ENCODE measurements at places on chromosomes 1 and 21.

DNA sequence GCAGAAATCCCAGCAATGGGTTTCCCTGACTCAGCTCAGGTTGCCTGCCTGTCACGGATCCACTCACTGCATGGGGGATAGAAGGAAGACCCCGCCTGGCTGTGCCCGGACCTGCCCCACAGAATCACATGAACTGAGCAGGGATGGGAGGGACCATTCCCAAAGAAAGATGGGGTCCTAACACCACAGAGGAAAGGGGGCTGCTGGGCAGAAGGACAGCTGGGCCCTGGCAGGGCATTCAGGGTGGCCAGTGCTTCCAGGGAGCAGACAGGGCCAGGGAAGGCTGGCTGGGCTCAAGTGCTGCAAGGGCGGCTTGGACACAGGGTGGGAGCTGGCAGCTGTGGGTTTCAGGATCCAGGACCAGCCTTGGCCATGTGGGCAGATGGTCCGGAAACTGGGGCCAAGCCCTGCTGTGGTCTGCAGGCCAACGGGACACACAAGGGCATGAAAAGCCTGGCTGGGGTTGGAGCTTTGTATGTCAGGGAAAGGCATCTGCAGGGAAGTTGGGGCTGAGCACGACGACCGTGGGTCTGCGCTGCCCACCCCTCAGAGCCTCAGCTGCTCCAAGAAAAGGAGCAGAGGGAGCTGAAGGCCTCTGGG is 723.9 kb downstream of the PTPRU start:
- DNase-seq = no peak

GRCh38 chr1:17125756-17126237 is 6.5 kb upstream of the PADI2 start:
- DNase-seq = peak; percentile 78

DNA sequence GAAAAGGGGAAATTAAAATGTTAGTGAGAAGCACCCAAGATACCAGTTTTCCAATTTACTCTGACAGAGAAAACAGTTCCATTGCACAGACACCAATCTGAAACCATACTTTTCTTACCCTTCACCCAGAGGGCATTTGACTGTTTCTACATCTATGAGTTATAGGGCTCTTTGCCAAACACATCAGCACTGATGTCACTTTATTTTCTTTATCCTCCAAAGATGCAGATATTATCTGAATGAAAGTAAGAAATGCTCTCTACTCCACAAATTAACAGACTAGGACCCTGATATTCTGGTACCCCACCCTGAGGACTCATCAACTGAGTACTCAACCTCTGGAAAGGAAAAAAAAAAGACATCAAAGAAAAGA is 24.2 kb upstream of the PEX19 start:
- no peak for DNase-seq

- no peak for DNase-seq
Observed at GRCh38 chr1:205983925-205984725, 19.1 kb downstream of the RAB7B start.

- DNase-seq = peak; percentile 19
Observed at GRCh38 chr1:39720094-39720999, 18.3 kb upstream of the PPIE start.

- DNase-seq = no peak
Observed at GRCh38 chr1:44243782-44244495, 30.7 kb downstream of the DMAP1 start.

DNA sequence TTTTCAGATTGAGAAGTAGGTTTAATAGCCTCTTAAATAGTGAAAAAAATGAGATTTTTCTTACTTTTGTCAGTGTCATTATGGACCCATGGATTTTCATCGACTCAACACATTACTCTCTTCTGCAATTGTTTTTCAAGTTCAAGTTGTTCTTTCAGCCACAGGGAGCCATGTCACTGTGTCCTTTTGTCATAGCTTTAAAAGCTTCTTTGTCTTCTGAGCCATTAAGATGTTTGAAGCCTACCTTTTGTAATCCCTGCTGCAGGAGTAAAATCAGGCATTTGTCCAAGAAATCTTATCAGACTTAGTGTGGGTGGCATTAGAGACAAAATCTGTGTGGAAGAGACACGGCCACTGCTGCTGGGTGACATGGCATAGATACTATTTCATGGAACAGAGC is 92.8 kb upstream of the ZP4 start:
- no peak for DNase-seq

- no peak for DNase-seq
Observed at GRCh38 chr21:37259426-37259825, 7.7 kb downstream of the VPS26C start.

DNA sequence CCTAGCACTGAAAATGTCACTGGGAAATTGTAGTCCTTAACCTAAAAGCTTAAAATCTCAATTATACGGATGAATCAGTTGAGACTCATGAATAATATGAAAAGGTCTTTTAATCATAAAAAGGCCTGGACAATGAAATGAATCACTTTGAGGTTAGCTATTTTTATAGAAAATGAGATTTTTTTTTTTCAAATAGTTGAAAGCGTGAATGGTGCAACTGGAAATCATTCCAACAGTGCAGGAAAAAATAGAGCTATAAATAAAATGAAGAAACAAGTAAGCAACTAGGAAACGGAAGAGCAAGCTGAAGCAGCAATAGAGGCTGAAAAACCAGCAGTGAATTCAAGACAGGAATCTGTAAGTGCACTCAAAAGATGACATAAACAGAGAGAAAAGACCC is 142.9 kb downstream of the BACH1 start:
- DNase-seq = no peak

DNA sequence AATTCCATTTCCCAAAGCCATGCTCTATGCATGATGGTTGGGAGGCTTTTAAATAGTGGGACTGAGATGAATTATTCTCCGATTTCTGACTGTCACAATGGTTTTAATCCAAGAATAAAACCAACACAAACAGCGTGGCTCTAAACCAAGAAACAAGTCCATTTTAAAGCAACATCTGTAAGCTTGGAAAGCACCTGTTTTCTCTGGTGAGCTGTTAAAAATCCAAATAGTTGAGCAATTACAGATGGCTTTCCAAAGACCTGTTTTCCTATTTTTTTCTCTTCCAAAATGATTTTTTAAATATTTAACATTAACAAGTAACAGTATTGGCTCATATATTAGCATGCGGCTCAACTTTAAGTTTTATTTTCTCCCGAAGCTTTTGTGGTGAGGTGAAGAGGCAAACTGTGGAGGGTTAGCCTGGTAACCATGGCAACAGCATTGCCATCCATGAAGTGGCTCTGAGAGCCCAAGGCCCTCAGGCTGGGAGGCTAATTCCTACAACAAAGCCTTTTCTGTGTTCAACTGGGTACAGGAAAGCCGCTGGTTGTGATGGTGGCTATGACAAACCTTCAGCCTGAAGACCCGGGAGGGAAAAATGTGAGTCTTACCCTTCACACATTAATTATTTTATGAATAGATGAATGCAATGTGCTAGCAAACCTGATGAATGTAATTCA is 56.7 kb upstream of the B3GALT5 start:
- DNase-seq = no peak

DNA sequence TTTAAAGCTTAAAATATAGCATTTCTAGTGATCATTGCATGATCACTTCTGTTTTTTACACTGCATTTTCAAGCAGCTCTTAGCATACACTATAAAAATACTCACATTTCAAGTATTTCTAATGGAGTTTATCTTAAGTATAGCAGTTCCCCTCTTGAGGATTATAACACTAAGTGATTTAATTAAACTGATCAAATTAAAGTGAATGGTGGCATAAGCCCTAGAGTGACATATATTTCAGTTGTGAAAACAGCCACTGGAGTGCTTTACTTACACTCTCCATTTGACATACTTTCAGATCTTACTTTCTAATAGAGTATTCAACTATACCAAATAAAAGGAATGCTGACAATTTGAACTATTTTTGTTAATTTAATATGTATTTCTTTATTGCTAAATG is 623.3 kb upstream of the TMPRSS15 start:
- no peak for DNase-seq

DNA sequence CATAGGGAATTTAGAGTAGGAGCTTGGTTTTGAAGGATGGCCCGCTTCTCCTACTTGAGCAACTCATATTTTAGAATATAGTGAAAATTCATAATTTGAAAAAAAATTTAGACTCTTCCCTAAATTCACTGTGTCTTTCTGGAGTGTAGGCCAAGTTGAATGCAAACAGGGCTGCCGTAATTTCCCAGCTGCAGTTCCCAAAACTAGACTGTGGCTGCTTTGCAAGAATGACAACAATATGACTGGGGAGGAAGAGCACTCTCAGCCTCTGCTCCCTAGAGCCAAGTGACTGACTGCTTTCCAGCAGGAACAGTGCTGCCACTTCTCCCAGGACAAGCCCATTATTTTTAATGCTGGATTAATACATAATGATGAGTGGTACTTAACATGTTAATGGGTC is 209.0 kb downstream of the RHOU start:
- no peak for DNase-seq

DNA sequence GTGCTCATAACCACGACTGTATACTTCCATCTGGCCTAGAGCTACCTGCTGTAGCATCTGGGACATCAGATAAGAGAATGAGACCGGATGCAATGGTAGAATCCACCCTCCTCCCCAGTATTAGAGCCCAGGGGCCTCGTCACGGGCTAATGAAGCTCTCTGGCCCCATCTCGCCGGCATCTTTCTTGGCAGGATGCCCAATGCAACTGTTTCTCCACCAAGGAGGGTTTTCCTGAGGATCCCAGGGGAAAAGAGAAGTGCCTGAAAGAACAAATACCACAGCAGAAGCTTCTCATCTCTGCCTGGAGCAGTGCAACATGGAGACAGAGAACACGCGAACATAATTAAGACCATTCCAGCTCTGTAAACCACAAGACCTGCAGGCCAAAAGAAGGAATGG is 80.0 kb downstream of the VWA5B1 start:
- no peak for DNase-seq

- no peak for DNase-seq
Observed at GRCh38 chr1:16276302-16277030, 39.5 kb upstream of the CPLANE2 start.

DNA sequence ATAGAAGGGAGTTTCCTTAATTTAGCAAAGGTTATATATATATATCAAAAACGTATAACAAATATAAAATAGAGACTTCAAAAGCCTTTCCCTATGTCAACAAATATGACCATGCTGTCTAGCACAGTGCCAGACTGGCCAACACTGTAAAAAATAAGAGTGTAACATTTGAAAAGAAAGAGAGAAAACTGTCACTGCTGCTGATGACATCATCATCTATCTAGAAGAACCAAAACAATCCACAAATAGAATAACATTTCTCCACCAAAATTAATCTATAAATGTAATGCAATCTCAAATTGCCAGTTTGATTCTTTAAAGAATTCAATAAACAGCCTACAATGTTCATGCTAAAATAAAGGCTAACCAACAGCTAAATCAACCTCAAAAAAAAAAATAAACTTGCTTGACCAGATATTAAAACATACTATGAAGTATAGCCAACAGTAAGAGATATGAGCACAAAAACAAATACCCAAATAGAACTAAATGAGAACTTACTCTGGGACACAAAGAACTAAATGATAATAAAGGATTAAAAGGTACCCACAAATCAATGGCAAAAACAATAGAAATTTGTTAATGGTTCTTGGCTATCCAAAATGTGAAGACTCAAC is 50.2 kb downstream of the ENAH start:
- DNase-seq = no peak

DNA sequence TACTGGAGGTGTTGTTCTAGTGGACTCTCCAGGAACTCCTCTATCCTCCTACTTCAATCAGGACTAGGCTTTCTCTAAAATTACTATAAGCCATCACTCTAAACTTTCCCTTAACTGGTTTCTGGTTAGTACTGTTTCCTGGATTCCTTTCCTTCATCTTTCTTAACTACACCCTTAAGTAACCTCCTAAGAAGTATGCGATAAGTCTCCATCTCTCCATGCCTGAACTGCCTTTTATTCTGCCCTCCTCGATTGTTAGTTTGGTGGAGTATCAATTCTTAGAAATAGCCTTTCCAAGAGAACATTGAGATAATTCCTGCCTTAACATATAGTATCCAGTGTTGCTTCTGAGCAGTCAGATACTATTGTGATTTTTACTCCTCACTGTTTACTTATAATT is 162.9 kb upstream of the PDE4B start:
- no peak for DNase-seq

DNA sequence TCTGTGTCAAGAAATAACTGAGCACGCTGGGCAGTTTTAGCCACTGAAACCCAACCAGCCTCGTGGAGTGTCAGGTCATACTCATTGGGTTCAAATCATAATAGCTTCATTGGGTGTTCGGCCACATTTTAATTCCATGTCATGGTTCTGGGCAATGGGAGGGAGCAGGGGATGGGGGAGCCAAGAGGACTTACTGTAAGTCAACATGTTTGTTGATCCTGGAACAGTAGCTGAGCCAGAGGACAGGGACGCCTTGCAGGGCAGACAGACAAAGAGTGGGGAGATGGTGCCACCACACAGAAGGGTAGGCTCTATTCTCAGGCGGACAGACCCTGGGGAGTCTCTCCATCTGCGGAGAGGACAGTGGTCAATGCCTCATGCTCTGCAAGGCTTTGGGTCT is 161.1 kb downstream of the ZBTB18 start:
- DNase-seq = no peak

DNA sequence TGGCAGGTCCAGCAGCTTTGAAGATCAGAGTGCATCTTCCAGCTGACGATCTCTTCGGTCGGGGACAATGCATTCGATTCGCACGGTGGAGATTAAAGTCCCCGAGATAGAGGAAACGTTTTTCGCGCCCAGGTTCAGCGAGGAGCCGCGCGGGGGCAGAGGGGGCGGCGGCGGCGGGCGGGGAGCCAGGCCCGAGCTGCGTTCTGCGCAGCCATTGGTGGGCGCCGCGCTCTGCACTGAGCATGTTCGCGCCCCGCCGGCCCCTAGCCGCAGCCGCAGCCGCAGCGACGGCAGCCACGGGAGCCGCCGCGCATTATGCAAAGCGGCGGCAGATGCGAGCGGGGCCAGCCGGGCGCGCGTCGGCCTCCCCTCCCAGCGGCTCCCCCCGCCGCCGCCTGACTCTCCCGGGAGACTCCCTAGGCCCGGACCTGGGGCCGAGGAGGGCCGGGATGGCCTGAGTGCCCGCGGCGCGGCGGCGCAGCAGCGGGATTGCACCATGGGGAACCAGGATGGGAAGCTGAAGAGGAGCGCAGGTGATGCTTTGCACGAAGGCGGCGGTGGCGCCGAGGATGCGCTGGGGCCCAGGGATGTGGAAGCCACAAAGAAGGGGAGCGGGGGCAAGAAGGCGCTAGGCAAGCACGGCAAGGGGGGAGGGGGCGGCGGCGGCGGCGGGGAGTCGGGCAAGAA is at the start of gene FMN2:
Gene FMN2, plus strand, starts transcription at position 270 of the 687 bp plus-strand sequence. Its CDS starts 227 bp downstream, at position 497.
- no peak for DNase-seq

DNA sequence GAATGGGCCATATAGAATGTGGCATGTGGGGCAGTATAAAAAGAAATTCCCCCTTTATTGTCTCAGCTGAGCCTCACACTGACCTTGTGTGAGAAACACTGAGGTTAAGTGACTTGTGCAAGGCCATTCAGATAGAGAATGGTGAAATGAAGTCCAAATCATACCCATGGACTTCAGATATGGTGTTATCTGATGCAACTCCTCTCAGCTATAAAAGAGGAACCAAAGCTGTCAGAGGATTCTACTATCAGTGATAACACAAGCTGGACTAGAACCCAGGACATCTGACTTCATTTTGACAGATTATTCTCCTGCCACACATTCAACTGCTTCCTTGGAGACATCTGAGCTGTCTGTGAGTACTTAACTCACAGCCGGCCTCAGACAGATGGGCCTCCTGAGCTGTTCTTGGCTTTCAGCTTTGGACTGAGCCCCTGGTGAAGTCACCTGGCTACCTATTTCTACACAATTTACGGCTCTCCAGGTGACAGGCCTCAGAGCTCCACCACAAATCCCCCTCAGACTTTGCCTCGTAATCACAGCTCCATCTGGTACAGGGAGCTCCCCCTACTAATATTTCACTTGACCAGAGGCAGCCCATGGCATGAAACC is 104.6 kb downstream of the PLXNA2 start:
- DNase-seq = no peak
